ENCODE measurements at places on chromosomes 1 and 21.

DNA sequence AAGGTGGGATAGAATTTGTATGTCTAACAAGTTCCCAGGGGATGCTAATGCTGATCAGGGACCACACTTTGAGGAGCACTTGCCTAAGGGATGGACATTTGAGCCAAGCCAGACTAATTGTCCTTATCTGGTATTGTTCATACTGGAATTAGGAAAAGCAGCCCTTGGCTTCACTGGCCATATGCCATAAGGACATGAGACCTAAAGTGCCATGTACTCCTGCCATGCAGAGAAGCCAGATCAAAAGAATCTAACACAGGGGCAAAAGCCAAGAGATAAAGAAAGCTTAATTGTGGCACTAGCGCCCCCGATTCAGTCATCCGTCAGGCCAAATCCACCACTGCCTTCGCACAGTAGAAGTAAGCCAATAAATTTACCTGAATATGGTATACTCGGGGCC, 45.7 kb downstream of the RNF11 start:
- DNase-seq: no peak

DNA sequence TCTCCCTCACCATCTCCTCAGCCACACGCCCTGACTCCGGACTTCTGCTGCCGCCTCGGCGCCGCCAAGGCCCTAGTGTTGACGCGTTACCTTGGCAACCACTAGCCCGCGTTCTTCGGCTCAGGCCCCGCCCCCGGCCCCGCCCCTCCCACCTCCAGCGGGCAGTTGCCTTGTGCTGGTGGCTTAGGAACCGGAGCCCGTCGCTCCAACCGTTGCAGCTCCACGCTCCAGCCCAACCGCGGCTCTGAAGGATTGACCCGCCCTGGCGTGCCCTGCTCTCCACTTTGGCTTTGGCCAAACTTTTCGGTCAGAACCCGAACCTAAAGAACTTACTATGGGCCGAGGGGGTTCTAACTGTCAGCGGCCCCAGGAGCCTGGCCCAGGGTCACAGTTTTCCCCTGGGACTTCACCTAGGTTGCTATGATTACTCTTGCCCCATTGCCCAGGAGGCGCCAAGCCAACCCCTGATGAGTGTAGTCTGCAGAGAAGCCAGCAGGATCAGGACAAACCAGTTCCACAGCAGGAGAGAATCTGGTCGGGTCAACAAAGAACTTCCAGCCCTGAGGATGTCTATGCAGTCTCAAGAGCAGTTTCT, at the start of gene CFAP45:
Gene CFAP45, minus strand, starts transcription at position 80 of the 595 bp plus-strand sequence. Its CDS starts 67 bp downstream, at position 13.
- DNase-seq: no peak

DNA sequence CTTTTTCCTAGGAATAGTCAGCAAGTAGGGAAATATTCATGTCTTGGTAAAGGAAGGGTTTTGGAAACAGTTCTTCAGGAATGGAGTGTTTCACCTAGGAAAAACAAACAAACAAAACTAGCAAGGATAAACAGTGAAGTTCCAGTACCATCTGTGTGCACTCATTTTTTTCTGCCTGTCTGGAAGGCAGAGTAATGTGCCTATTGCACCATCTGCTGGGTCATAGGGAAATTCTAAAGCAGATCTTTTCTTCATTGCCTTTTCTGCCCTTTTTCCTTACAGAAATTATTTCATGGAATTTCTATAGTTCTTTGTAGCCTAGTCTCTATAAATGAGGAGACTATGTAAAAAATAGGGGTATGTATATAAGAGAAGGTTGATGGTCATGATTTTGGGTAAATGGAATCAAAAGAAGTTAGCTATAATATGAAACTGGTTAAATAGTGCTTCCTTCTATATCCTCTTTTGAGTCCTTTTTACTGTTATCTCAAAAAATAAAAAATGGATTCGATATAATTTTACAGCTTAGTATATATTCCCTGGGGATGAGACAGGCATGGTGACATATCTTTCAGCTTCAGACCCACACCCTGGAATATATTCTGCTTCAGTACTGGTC, 3.4 kb upstream of the HRNR start:
- no peak for DNase-seq

DNA sequence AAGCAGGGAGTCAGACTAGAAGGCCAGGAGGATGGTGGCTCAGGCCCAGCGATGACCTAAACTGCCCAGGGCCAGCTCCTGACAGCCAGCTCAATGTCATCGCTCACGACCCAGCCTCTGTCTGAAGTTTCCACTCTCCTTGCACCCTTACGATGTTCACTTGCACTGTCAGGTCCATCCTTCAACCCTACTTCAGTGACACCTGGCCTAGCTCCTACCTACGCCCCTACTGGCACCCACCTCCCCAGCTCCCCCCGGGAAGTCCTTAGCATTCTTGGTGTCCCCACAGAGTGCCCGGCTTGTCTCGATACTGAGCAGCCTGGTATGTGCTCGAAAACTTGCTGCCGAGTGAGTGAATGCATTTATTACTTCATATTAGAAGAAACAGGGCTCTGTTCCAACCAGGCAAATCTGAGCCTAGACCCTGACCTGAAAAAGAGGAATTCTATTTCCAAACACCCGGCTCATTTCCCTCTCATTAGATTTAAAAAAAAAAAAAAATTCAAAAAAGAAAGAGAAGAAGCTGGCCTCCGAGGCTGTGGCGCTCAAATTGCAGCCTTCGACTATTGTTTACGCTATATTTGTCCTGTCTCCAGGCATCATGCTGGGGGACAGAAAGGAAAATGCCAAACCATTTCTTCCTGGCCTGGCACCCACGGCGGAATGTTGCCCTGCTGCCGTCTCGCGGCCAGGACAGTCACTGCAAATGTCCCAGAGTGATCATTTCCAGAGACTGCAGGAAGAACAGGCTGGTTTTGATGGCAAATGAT, 29.8 kb upstream of the LRRC38 start:
- peak; percentile 55 for DNase-seq

- DNase-seq: no peak
These were observed 42.0 kb upstream of the LDLRAP1 start for GRCh38 chr1:25501235-25502058.

DNA sequence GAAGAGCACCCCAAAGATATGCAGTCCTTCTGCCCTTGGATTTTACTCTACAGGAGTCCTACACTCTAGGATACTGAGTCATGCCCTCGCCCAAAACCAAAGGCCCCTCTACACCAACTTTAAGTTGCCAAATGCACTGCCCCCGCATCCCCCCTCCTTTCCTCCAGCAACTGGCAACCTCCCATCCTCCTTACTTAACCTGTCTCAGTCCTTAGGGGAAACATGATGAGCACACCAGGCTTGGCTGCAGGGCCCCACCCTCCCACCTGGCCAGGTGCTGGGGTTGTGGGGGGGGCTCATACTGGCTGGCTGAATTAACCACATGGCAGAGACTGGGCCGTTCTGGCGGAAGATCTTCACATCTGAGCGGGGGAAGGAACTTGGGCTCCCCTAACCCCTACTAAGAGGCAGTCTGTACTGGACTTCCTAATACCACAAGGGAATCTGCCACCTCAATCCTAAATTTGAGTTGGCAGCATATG, 1.2 kb downstream of the HDGF start:
- no peak for DNase-seq

DNA sequence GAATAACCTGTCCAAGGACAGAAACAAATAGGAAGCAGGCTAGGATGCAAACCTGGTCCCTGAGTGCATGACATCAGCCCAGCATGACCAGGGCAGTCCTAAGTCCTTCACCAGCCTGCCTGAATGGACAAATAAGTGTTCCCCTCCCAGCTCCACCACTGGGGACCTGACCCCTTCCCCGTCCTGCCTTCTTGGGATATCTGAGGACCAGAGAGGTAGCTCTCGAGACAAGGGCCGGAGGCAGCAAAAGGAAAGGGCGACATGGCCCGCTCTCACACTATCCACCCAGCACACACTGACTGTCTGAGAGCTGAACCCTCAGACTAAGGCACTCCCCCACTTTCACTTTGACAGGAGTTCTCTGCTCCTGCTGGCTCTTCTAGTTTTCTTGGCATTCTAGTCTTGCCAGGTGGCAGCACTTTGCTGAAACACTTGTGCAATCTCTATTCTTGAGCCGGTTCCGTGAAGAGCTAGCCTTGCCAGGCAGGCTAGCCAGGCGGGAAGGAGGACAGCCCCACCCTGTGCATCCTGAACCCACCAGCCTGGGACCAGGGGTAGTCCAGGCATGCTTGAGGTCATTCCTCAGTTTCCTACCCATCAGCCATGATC, 251.1 kb upstream of the RAB4A start:
- DNase-seq: no peak

GRCh38 chr21:29583424-29583924, 284.8 kb downstream of the BACH1 start:
- no peak for DNase-seq

- DNase-seq: no peak
These were observed 15.5 kb downstream of the HSD3B2 start for GRCh38 chr1:119430486-119430885.

- DNase-seq: no peak
These were observed 2.8 kb downstream of the SCNN1D start for GRCh38 chr1:1282998-1283397.

GRCh38 chr1:171138980-171139379, 46.1 kb upstream of the FMO2 start:
- no peak for DNase-seq

DNA sequence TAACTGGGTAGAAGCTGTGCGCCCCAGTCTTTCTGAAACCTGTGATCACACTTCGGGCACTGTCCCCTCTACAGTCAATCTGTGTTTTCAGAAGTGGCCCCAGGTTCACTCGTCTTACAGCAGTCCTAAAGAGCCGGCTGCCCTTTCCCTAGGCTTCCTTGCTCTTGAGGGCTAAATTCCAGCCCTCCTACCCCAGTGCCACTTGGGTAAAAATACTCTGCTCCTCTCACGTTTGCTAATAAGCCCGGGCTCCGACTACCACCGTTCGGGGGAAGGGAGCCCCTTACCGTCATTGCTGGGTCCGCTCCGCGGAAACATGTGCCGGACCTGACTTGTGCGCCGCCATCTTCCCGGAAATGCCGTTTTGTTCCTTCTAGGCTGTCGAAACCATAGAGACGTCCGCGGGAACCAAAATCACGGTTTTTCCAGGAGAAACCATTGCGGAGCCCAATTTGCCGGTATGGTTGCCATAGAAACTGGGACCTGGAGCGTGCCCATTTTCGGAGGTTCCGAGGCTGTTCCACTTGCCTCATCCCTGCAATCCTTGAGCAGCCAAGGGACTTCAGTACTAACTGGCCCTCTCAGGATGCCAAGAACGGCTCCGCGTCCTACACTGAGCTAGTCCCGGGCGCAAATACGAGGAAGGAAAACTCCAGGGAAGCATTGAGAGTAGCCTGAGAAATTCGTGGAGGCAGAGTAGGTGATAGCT, at the start of gene GPATCH4:
Gene GPATCH4, minus strand, starts transcription at position 358 of the 709 bp plus-strand sequence.
- DNase-seq: peak; percentile 83

DNA sequence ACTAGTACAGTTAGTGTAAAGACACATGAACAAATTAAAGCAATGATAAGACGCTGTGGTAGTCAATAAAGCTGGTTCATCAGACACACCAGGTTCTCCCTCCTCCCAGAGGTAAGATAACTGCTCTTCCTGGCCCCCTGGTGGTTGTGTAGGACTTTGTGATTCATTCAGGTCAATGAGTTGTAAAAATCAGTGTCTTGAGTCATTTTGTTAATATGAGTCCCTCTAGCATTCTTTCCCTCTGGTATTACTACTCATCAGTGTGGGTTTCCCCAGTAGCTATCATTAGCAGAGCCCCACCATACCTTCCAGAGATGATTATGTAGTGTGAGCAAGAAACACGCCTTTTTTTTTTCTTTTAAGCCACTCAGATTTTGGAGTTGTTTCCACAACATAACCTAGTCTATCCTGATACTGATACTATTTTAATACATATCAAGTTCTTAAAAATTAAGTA, 3.6 kb upstream of the SETDB1 start:
- DNase-seq: peak; percentile 45
